ENCODE measurements at places on chromosomes 7 and 10.

DNA sequence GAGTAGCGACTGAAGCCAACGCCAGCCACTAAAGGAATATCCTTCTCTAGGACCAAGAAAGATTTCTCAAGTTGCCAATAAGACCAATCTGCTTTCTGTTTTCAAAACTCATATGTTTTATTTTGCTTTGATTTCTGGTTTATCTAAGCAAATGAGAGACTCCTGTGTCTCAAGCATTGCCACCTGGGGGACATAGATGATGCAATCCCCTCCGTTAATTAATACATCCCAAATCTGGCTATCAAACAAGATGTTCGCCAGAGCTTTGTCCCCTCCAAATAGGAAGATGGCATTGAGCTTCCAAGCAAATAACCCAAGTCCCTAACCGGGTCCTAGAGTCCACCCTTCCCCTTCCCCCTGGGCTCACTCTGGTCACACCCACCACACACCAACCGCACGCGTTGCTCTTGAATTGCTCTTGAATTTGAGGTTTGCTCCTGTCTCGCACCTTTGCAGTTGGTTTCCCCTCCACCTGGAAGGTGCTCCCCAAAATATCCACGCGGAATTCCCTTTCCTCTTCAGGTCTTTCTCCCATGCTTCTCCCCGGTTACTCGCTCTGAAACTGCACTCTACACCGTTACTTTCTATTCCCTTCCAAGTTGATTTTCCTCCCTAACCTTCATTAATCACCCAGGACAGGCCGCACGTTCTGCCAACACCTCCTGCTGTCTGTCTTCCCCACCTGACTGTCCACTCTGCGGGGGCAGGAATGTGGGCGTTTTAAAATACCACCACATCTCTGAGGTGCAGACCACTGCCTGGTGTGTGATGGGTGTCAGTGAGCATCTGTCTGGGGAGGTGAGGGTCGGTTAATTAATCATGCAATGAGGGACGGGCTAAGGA lies 64.1 kb upstream of the RNF32 start:
- no peak for DNase-seq

DNA sequence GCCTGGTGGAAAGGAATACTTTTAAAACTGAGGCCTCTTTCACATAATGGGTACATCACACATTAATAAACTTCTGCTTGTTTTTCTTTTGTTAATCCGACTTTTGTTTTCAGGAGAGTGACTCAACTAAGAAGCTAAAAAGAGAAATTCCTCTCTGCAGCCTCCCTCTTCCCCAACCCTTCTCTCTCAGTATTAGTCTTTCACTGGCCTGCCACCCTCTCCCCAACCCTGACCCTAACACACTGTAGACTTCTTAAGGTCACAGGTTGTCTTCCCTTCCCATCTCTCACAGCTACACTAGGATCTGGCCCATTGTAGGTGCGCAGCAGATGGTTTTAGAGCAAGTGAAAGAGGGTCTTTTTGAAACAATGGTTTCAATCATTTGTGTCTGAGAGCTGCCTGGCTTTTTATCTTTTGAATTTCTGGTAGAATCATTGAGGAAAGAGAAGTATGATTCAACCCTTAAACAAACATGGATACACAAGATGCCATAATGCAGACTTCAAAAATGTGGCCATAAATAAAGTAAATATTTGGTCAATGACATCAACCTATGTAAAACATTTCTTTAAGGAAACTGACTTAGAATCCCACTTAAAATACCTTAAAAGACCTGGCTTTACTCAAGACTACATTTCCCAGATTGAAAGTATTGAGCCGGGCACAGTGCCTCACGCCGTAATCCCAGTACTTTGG lies 17.9 kb upstream of the FFAR4 start:
- no peak for DNase-seq

GRCh38 chr10:28674782-28675181 lies 2.5 kb upstream of the BAMBI start:
- DNase-seq = no peak

GRCh38 chr10:6320320-6321010 lies 117.7 kb downstream of the PFKFB3 start:
- DNase-seq = no peak

DNA sequence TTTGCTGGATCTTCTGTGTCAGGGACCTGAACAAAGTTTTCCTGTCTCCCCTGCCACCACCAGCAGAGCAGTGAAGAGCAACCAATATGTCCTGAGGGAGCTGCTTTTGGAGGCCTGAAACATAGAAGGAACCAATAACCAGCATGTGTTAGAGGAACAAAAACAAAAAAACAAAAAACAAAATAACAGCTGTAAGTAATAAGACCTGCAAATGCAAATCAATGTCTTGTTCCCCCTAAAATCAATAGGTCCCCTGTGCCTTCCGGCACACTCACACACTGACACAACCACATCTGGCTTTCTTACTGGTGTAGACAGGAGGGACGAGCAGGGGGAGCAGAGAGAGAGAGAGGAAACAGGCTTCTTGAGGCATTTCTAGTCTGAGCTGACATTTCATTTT lies 94.1 kb downstream of the NRG3 start:
- peak; percentile 19 for DNase-seq

- no peak for DNase-seq
These were observed 28.2 kb downstream of the SEMA3C start for GRCh38 chr7:80890426-80891258.

- no peak for DNase-seq
These were observed 34.0 kb upstream of the DNMBP start for GRCh38 chr10:100043796-100044195.

GRCh38 chr7:13262929-13263530 lies 575.6 kb downstream of the ARL4A start:
- no peak for DNase-seq

DNA sequence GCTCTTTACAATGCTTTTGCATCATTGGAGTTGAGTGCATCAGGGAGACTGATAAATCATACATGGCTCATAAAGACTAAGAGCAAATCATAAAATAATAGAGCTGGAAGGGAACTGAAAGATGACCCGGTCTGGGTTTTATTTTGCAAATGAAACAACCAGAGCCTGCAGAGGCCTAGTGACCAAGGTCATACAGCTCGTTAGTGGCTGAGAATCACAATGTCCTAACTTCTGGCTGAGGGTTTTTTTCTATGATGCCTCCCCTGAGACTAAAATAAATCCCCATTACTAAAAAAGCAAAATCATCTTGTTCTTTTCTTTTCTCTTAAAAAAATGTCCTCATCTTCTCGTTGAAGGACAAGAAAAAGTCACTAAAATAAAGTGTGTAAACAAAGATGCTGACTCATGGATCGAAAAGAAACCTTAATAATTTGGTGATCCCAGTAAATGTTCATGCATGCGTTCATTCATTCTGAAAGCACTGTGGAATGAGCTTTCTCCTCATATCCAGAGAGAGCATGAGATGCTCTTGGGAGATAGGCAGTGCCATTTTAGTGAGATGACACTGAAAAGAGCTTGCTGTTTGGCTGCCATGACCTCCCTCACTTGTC lies 107.8 kb upstream of the PHYHIPL start:
- no peak for DNase-seq

DNA sequence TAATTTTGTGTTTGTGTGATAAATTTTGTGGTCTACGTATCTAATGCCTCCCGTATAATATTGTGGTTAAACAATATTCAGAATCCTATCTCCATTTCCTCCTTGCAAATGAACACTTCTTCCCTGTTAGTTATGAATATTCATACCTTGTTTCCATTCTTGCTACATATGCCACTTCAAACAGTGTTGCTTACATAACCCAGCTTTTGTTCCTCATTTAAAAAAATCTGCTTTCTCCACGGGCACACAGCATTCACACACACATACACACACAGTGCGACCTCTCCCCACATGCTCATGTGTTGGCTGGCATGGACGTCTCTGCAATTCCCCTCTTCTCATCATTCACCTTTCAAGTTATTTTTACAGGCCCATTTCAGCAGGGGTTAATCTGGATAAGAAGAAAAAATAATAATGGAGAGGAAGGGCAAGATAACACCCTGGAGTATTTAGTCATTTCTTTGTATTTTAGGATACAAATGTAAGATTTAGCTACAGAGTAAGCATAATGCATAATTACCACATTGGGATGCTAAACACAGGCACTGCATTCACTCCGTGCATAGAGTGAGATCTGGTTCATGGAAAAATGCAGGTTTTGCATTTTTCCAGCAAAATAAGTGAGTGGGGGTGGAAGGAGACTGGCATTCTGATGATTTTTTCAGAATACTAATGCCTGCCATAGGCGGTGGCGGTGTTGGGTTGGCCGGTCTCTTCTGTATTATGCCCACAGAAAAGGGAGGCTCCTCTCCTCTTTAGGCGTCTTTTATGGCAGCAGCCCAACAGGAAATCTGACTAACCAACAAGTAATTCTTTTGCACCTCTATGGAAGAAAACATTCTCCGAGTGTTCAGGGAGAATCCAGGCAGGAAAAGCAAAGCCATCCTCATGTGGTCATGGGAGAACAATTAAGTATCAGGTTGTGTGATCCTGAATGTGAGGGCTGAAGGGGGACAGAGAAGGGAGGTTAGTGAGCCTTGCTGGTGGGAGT lies 31.7 kb upstream of the ELMO1 start:
- no peak for DNase-seq

DNA sequence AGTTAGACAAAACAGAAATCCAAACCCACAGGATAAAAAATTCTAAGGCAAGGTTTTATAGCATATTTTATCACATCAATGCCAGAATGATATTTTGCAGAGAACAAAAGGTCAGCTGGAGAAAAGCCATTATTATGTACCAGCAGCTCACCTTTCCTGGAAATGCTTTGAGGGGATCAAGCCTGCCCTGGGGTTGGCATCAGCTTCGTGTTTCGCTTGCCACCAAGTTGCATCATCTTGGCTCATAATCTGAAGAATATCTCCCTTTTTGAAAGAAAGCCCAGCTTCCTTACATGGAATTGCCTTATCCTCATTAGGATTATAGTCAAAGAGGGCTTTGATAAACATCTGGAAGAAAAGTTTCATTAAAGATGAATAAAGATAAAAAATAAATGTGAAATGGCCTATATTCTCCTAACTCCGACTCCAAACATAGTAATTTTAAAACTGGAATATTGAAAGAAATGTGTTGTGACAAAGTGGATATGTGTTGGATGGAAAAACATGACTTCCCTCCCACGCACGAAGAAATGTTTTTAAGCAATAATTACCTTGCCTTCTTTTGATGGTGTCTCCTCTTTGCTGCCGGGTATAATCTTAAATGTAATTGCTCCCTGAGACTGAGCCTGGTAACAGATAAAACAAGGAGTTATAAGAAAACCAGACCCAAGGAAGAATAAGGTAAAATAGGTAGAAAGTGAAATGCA lies 121.3 kb upstream of the ODAD2 start:
- DNase-seq = no peak

DNA sequence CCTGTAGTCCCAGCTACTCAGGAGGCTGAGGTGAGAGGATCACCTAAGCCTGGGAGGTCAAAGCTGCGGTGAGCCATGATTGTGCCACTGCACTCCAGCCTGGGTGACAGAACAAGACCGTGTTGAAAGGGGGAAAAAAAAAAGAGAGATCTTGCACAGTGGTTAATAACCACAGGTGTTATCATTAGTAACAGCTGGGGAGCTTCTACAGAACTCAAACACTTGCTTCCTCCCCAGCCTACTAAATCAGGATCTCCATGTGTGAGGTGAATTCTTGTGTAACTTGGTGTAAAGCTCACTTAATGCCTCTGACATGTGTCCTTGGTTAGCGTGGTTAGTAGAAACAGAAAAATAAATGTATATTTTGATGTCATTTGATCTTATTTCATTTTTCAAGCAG lies 43.9 kb upstream of the BMS1 start:
- no peak for DNase-seq

GRCh38 chr7:120792861-120793130 lies 65.1 kb downstream of the TSPAN12 start:
- no peak for DNase-seq

DNA sequence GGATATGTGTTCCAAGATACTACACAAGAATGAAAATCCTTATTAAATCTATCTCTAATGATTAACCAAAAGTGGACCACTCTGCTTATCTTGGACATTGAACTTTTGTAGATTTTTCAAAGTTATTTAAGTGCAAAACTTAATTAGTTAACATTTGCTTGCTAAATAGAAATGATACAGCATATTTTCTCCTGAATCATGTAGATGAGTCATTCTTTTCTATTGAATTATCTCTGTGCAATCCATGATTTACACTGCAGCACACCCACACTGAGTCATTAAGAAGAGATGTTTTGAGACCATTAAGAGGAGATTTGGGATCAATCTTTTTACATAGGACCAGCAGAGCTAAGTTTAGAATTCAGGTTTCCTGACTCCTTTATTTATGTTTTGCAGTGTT lies 6.6 kb upstream of the ABCC2 start:
- DNase-seq = no peak

GRCh38 chr7:157464971-157465886 lies 128.4 kb downstream of the DNAJB6 start:
- DNase-seq = no peak

- no peak for DNase-seq
These were observed 67.6 kb downstream of the DNMBP start for GRCh38 chr10:99941942-99942820.

DNA sequence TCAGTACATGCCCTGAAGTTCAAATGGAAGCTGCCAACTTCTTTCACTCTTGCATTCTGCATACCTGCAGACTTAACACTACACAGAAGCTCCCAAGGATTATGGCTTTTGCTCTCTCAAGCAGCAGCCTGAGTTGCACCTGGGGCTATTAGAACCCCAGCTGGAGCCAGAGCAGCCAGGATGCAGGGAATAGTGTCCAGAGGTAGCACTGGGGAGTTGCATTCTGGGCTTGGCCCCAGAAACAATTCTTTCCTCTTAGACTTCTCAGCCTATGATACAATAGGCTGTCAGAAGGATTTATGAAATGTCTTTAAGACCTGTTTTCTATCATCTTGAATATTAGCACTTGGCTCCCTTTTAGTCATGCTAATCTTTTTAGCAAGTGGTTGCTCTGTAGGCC lies 886.7 kb upstream of the GHITM start:
- DNase-seq = no peak

DNA sequence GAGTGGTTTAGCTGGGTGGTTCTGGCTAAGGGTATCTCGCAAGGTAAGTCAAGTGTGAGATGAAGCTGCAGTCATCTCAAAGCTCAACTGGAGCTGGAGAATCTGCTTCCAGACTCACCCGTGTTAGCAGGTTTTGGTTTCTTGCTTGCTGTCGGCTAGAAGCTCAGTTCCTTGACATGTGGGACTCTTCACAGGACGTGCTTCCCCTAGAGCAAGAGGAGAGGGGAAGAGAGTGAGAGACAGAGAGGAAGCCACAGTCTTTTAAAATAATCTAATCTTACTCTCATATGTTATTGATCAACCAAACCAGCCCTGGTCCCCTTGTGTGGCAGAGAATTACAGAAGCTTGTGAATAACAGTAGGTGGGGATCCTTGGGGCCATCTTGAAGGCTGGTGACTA lies 199.5 kb downstream of the REEP3 start:
- DNase-seq = no peak

- no peak for DNase-seq
These were observed 571.4 kb downstream of the TCERG1L start for GRCh38 chr10:130740166-130740565.

DNA sequence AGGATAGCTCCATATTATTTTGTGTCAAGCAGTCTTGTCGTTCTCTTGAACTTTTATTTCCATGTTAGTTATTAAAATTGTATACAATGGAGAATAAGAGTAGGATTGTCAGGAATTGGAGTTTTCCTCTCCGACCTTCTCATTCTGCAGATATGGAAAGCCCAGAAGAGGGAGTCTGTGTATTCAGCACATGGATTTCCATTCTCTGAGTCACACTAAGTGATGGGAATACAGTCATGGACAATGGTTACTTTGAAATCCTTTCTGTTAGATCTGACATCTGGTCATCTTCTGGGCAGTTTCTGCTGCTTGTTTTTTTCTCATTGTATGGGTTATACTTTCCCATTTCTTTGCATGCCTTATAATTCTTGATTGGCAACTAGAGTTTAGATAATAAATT lies 5.0 kb upstream of the TASOR2 start:
- DNase-seq = no peak

GRCh38 chr10:92727550-92727949 lies 37.8 kb downstream of the HHEX start:
- no peak for DNase-seq
